ENCODE measurements at places on chromosomes 6 and 20.

- no peak for DNase-seq
Observed at GRCh38 chr6:97470322-97470721, 187.3 kb upstream of the MMS22L start.

DNA sequence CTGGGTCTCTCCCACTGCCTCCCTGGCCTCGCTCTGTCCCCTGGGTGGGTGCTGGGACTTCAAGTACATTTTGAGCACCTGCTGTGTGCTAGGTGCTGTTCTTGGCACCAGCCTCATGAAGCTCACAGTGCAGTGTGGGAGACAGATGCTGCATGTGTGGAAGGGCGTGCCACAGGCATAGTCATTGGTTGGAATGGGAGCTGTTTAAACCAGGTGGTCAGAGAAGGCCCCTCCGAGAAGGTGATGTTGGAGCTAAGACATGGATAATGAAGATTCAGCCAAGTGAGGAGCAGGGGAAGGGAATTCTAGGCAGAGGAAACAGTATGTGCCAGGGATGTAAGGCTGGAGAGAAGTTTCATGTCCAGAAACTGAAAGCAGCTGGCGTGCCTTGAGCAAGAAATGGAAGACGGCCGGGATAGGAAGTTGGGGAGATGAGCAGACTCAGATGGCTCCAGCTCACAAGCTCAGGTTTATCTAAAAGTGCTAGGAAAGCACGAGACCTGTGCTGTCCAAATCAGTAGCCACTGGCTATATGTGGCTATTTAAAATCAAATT is 9.9 kb downstream of the LPIN3 start:
- no peak for DNase-seq

GRCh38 chr6:84371681-84372080 is 144.2 kb upstream of the CEP162 start:
- DNase-seq = no peak

GRCh38 chr20:59829786-59830664 is 103.4 kb downstream of the SYCP2 start:
- DNase-seq = no peak

DNA sequence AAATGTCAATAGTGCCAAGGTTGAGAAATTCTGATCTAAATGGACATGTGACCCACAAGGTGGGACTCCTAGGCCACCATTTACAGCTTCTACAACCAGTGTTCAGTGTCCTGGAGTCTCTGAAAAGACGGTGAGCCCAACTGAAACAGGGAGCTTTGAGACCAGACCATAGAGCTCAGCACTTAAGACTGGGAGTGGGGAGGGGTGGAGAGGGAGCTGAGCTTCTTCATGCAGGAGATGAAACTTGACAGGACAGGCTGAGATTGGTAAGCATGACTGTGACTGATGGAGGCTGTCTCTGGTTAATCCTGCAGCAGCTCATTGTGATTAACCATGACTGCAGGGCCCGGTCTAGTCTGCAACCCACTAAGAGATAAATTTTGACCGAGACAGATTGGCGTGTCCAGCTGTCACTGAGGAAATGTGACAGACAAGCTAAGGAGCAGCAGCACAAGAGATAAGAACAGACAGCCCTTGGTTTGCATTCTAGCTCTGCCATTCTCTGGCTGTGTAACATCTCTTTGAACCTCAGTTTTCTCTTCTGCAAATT is 1.4 kb upstream of the AAR2 start:
- DNase-seq = no peak

DNA sequence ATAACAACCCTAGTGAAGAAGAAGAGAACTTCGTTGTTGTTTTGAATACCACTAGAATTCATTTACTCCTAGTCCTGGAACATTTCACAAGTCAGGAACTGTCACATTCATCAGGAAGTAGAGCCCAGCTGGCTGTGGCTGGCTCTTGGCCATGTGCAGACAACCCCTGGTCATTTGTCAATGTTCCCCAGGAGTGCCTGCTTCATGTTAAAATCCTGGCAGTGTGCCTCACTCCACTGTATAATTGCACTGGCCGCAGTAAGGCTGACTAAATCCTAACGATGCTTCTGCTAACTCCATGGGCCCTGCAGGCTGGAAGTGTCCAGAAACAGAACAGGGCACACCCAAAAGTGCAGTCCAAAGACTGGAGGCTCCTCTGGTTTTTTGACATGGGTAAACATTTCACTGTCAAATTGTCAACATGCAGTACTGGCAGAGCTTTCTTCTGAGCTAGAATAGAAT is 41.5 kb upstream of the ADGRF1 start:
- DNase-seq = no peak

Data from NCI-H1048 (cell line).